ENCODE measurements at places on chromosomes 5 and 9.

GRCh38 chr9:76868897-76869296 is 37.0 kb downstream of the PRUNE2 start:
- no peak for DNase-seq

DNA sequence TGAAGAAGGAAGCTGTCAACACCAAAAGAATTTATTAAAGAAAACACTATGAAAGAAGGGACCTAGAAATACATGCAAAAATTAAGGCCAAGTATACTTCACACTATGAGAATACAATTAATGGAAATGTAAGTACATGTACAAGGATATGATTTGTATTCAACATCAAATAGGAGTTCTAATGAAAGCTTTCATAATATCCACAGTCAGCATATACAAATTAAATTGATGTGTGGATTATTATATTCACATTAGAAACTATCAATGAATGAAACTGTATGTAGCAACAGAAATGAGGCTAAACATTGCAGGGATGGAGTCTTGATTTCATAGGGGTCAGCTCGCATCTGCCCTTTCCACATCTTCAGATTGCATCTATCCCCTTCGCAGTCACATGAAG is 401.5 kb downstream of the CTNND2 start:
- no peak for DNase-seq

DNA sequence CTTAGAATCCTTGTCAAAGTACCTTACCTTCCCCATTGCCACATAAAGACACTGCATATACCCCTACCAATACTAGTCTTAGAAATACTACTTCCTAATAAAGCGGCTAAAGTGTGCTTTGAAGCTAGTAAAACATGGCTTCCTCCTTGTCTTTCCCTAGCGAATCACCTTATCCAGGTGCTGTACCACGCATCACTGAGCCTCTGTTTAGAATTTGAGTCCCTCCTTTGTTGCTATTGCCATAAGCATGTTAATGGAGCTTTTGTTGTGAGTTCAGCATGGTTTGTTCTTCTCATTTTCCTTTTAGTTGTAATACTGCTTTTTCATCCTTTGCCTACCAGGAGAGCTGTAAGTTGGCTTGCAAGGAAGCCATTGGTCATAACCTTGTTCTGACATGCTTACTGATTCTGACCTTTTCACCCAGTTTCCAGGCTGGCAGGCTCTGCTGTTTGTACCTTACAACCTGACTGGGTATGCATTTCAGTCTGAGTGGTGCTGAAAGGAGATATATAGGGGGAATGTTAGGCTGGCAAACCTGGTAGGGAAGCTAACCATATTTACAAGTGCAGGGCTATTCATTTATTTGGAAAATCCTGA is 49.8 kb downstream of the LMNB1 start:
- no peak for DNase-seq

- peak; percentile 22 for DNase-seq
Observed at GRCh38 chr9:76803083-76803482, 38.8 kb downstream of the PCA3 start.

GRCh38 chr9:15529566-15530324 is 19.0 kb upstream of the PSIP1 start:
- DNase-seq = no peak

DNA sequence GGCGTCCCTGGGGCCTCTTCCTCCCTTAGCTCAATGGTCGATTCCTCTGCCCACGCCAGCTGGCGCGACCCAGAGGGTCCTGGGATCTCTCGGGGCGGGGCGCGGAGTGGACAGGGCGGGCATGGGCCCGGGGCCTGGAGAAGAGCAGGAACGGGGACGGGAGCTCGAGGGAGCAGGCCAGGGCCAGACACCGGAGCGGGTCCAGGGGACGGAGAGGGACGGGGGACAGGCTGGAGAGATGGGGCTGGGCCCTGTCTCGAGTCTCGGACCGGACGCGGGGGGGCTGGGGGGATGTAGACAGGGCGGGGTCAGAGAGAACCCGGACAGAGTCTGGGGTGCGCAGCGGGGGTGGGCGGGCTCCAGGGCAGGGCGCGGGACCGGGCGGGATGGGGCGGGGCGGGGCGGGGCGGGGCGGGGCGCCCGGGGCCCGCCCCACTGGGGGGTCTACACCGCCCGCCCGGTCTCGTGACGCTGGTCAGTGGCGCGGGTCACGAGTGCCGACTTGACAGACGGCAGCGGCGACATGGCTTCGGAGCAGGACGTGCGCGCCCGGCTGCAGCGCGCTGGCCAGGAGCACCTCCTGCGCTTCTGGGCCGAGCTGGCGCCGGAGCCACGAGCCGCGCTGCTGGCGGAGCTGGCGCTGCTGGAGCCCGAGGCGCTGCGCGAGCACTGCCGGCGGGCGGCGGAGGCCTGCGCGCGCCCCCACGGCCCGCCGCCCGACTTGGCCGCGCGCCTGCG is at the start of gene UAP1L1:
Gene UAP1L1 (plus strand): TSS at position 508 of the 738 bp plus-strand sequence. CDS start 16 bp downstream, at position 524.
- no peak for DNase-seq

DNA sequence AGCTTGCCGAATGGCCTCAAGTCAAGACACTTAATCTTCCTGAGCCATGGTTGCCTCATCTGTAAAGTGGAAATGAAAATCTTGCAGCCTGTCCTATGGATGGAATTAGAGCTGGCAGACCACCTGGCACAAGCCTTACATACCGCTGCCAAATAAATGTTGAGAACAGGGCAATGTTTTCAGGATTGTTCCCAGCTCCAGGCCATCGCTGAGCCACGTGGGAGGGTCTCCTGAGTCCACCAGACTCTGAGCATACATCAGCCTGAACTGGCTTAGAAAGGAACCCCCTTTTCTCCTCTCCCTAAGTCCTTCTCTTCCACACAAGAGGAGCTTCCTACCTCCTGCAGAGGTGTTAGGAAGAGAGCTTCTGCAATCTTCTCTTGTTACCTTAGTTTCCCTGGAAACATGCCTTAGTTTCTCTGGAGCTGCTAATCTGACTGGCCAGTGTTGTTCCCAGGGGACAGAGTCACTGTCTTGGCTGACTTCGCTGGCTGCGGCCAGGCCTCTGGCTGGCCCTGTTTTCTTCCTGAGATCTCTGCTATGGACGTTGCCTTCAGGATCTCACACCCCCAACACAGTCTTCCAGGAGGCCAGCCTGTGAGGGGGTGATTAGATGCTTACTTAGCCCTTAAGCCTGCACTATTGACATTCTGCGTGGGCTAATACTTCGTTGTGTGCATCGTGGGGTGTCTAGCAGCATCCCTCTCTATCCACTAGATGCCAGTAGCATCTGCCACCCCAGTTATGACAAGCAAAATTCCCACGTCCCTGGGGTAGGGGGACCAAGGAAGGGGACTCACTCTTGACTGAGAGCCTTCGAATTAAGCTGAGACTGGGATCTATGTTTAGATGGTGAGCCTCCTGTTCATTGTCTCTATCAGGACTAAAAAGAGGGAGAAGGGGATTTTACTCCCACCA is 62.2 kb downstream of the BOD1 start:
- no peak for DNase-seq

DNA sequence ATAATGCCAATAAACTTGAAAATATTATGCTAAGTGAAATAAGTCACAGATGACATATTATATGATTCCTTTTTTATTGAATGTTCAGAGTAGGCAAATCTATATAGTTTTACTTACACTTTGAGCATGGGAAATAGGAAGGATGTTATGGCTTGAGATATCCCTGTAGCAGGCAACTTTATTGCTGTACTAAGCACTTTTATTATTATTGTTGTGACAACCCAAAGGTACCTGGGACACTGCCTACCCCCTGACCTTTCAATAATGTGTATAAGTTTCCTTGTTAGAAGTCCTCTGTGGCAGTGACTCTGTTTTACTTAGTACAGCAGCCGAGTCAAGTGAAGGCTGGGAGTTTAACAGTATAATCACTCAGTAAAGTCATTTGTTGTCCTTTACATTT is 39.9 kb downstream of the SHOC1 start:
- no peak for DNase-seq

GRCh38 chr5:181044662-181045305 is 4.7 kb downstream of the BTNL9 start:
- DNase-seq = no peak

DNA sequence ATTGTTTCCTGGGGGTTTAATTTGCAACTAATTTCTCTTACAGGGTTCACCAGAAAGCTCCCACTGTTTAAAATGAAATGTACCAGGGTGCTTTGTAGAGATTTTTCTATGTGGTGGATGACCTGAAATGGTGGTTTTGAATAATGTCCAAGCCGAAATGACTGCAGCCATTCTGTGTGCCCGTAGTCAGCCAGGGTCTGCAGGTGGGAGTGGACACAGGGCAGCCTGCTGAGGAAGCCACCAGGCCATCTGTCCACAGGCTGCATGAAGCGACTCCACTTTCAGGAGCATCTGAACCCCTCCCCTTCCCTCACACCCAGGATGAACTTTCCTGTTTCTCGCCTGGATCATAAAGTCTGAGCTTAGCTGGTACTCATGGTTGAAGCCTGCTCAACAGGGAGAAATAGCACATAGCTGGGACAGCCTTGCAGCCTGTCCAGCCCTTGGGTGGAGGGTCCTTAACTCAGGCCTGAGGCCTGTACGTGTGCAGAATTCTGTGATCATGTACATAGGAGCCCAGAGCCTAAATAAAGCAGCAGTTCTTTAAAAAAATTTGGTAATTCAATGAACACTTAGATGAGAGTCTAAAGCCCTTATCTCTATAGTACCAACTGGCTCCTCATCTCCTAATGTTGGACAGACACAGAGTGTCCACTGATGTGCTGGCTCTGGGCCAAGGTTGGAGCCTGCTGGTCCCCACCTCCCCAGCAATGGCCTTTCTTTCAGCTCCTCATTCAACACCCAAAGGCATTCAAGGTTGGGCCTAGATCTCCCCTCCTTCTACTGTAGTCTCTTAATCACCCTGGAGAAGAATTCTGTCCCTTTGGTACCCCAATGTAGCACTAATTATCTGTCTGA is 72.8 kb downstream of the SHB start:
- no peak for DNase-seq

DNA sequence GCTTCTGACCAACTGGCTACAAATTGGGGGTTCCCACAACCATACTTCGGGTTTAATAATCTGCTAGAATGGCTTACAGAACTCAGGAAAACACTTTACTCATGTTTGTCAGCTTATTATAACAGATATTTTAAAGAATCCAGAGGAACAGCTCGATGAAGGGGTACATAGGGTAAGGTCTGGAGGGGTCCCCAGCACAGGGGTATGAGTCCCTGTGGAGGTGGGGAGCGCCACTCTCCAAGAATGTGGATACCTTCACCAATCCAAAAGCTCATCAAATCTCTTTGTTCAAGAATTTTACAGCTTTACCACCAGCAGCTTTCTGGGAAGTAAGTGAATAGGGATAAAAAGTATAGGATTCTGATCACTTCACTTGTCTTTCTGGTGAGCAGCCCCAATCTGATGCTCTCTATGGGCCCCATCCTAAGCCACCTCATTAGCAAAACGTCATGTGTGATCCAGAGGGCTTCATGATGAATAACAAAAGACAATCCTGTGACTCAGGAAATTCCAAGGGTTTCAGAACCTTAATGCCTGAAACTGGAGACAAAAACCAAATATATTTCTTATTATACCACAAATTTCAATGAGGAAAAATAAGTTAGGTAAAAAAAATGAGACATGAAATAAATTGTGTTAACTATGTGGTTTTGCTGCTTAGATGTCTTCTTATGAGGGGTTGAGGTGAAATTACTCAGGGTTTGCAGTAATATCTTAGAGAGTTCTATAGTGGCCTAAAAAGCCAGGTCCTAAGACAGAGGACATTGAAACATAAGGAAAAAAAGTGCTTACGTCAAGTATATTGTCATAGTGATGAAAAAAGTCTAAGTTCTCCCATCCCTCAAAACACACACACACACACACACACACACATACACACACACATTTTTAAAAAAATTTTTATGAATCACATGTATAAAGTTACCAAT is 290.5 kb downstream of the ANXA1 start:
- DNase-seq = peak; percentile 39

- DNase-seq = no peak
Observed at GRCh38 chr5:173864126-173865050, 23.8 kb upstream of the CPEB4 start.

DNA sequence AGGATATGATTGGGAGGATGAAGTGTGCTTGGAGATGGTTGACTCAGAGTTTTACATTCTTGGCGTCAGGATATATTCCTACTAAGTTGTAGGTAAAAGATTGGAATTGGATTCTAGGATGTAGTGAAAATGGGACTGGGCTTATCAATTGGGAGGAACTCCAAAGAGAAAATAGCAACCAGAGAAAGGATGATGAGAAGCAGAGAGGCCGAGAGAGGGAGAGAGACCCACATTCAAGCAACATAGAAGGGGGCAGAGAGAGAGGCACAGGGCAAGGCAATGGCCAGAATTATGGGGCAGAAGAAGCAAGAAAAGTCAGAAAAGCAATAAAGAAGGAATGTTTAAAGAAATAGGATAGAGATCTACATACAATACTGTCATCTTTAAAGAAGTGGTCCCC is 217.9 kb upstream of the ACTBL2 start:
- no peak for DNase-seq

- DNase-seq = no peak
Observed at GRCh38 chr9:37398464-37399025, 24.0 kb upstream of the GRHPR start.

DNA sequence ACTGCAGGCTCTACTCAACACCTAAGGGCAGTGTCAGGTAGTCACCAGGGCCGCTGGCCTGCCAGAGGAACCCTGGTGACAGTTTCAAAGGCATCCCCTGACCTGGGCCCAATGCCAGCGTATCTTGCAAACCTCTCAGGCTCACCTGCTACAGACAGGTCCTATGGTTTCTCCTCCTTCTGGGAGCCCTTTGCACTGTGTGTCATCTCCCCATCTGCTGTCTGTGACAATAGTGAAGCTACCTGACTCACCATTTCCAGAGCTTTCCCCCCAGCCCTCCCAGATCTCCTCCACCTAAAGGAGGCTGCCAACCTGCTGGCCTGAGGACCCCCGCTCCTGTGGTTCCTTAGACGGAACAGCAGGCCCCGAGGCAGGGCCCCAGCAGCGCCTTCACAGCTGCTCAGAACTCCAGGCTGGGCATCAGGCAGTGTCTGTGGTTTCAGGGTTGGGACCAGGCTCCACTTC is 203.1 kb downstream of the FSTL4 start:
- DNase-seq = no peak

- no peak for DNase-seq
Observed at GRCh38 chr5:88377240-88377639, 108.6 kb upstream of the TMEM161B start.

GRCh38 chr5:79575996-79576395 is 36.2 kb upstream of the TENT2 start:
- no peak for DNase-seq

GRCh38 chr9:132673355-132673754 is 3.1 kb downstream of the GTF3C4 start:
- DNase-seq = no peak

DNA sequence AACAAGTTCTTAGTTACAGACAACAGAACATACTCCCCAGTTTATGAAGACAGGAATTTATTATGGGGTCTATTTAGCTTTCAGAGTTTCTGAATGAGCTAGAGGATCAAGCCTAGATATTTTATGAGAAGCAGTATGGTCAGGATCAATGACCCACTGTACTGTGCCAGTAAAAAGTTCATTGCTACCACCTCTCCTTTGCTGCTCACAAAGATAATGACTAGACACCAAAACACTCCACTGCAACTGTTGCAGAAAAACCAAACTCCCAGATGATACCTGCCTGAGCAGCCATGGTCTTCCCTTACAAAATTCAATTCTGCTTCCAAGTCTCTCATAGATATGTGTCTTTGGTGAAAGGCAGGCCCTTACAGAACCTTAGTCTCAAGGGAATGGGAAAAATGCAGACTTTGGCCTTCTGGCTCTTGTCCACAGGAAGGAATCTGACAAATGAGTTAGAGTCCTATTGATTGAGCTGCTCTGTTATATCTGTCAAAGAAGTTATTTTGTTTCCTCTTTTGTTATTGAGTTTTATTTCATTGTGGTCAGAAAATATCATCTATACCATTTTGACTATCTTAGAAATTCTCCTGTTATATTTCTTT is 74.7 kb upstream of the RASGRF2 start:
- no peak for DNase-seq
